ENCODE measurements at places on chromosomes 5 and 9.

- no peak for DNase-seq
Measured at GRCh38 chr9:136239983-136240330, 5.7 kb downstream of the QSOX2 start.

GRCh38 chr5:117590944-117591343 lies 1016.3 kb upstream of the SEMA6A start:
- no peak for DNase-seq

- no peak for DNase-seq
Measured at GRCh38 chr5:82603033-82603987, 325.2 kb upstream of the RPS23 start.

GRCh38 chr9:96460882-96461281 lies 10.9 kb downstream of the HABP4 start:
- no peak for DNase-seq

- DNase-seq, result no peak
Measured at GRCh38 chr5:180590543-180591310, 572 bp downstream of the SCGB3A1 start.

GRCh38 chr9:93952784-93953495 lies 2.2 kb downstream of the BARX1 start:
- DNase-seq, result no peak

- peak; percentile 43 for DNase-seq
Measured at GRCh38 chr9:105694848-105695581, 674 bp downstream of the TMEM38B start.

DNA sequence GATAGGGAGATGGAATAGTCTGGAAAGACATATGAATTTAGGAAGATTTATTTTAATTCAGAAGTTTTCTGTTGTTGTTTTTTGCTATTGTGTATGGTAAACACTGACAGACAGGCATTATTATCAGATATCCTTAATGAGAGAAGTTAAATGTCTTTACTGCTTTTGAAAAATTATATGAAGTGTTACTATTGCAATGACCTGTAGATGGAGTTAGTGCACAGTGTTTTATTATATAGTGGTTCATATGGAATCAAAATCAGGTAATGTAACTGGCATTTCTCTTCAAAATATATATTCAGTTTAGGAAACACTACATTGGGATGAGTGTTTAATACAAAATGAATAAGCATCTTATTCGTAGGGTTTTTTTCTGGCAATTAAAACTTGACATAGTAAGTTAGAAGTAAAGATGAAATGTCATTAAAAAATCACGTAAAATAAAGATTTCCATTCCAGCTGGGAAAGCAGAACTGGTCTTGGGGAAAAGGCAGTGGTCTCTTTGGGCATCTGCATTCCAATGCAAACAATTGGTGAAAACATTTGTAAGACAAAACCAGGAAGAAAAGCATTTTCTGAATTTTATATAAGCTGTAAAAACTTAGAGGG lies 3.9 kb downstream of the GABRA1 start:
- no peak for DNase-seq

DNA sequence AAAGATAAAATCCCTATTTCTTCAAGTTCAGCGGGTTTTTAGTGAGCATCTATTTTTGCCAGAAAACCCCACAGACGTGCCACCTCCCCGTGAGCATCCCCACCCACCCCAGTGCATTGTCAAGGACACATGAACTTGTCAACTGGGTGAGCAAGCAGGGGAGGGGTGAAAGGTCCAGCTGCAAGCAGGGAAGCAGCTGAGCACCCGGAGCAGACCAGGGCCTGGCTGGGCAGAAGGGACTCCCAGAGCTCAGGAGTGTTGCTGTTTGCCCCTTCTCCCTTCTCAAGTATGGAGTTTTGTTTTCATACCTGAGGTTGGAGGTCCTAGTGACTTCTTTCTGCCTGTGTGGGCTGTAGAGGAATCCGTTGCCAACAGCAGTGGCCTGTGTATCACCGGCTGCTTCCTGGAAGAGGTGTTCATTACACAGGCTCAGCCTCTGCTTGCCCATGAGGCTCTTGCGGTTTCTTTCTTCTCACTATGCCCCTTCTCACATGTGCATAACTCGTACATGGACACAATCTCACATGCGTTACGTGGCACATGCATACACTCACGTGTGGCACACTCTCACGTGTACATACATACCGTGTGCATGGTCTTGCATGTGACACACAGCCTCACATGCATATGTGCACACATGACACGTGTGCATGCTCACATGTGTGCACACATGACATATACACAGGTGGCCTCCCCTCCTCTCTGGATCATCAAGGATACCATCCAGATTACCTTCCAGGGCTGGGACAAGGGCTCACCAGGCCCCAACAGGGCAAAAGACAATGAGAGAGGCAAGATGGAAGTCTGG lies 126.7 kb downstream of the MVB12B start:
- no peak for DNase-seq

- DNase-seq, result no peak
Measured at GRCh38 chr9:89743216-89743572, 138.4 kb downstream of the GADD45G start.

DNA sequence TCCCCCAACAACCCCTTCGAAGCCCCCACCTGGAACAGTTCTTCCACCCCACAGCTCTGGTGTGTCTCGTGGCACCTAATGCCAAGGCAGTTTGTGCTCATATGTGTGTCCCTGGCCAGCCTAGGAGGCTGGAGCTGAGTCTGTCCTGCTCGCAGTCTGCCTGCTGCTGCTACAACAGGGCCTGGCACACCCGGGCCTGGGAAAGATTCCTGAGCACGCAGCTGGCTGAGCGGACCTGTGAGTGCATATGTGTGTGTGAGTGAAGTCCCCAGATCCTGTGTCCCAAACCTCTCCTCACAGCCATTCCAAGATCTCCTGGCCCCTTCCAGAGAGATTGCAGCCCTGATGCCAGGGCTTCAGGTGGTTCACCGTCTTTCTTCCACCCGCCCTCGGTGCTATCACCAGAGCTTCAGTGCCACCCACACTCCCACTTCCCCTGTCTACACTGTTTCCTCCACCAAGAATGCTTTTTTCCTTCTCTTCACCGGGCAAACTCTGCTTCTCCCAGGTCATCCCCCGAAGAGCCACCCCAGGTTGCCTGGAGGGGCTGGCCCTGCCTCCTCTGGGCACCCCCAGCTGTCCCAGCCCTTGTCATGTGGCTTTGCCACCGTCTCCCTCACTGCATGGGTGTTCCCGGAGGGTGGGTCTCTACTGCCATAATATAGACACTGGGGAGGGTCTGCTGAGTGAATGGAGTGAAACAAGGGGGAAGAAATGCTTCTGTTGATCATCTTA lies 28.4 kb downstream of the LMX1B start:
- DNase-seq, result no peak

DNA sequence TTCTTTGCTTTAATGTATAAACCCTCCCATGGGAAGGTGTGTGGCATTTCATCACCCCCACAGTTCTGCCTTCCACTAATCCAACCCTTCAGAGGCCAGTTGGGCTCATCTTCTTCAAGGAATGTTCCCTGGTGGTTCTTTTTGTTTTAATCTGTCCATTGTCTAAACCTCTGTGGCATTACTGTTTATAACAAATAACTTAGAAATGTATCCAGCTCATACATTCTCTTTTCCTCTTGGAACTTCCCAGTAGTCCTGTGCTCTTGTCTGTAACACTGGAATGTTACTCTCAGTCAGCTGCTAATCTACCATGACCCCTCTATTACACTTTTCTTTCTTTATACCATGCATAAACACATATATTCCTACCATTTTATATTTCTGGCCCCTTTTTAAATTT lies 213.5 kb upstream of the TARS1 start:
- no peak for DNase-seq

GRCh38 chr9:132238026-132238972 lies 76.4 kb downstream of the NTNG2 start:
- DNase-seq, result no peak

DNA sequence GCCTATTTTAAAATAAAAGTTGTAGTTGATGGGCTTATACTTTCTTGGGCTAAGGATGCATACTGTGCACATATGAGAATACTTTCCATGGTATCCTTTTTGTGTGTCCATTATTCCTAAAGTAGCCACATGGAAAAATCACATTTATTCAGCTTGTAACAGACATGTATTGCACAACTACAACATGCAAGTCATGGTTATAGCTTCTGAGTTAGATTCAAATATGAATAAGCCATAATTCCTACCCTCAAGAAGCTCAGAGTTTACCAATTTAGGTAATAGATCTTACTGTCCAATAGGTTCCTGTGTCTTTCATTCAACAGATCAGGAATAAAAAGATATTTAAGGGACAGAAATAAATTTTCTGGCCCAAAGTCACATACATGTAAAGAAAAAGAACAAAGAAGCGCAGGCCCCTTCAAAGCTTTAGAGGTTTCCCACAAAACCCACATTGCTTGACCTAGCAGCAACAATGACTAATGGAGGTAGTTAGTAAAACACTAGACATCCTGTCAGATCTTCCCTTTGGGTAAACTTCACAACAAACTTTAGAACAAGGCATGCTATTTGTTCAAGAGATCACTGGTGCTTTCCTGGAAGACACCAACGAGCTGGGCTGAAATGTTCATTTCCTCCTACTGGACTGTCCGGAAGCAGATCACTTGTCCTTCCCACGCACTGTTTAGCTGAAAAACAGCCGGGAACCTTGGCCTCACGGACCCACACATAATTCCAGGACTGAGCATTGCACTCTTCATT lies 78.4 kb upstream of the ITGA1 start:
- no peak for DNase-seq

DNA sequence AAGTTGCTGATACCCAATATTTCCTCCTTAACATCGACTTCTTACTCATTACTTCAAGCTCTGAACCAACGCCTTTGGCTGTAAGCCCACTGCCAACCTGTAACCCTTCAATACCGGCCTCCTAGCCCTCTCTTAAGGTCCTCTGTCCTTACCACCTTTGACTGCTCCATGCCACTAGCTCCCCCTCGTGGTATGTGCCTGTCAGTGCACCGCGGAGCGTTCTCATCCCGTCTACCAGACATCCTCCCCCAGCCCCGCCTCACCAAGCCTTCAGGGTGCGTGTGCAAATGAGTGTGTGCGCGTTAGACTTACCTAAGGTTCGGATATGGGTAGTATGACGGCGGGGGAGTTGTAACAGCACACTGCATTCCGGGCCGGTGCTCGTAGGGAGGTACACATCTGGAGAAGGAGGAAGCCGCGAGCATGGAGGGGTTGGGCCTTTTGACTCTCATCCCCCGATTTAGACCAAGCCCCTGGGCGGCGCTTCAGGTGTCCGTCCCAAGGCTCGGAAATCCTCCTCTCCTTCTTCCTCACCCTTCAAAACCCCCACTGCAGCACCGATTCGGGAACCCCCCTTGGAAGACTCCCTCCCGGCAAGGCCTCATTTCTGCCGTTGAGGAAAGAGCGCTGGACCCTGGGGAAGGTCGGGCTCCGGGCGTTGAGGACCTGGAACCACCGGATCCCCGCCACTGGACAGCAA lies 2.8 kb upstream of the MYORG start:
- DNase-seq, result peak; percentile 89

- DNase-seq, result peak; percentile 48
Measured at GRCh38 chr9:93091453-93092081, 4.5 kb upstream of the CARD19 start.

DNA sequence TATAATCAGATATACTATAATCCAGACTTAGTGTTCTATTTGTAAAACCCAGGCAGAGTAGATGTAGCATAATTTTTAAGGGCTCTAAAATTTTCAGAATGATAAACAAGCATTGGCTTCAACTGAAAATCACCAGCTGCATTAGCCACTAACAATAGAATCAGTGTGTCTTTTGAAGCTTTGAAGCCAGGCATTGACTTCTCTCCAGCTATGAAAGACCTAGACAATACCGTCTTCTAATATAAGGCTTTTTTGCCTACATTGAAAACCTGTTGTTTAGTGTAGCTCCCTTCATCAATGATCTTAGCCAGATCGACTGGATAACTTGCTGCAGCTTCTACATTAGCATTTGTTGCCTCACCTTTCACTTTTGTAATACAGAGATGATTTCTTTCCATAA lies 1877.3 kb upstream of the ACO1 start:
- DNase-seq, result no peak

GRCh38 chr5:401146-402034 lies 41.6 kb upstream of the EXOC3 start:
- DNase-seq, result no peak

GRCh38 chr5:5954275-5954598 lies 424.1 kb downstream of the MED10 start:
- no peak for DNase-seq

DNA sequence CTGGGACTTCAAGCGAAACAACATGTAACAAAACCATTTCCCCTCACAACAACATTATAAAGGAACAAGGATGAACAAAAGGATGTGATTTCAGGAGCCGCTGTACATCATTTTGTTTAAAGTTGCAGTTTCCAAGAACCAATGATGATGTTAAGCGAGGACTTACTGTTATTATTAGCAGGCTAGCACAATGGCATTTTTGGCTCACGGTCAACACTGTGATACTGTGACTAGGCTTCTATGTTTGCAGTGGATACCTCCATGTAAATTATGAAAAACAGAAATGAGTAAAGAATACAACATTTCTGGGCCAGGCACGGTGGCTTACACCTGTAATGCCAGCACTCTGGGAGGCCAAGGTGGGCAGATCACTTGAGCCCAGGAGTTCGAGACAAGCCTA lies 113.0 kb downstream of the AUH start:
- DNase-seq, result no peak

- no peak for DNase-seq
Measured at GRCh38 chr5:139690064-139690802, 42.1 kb downstream of the CXXC5 start.

DNA sequence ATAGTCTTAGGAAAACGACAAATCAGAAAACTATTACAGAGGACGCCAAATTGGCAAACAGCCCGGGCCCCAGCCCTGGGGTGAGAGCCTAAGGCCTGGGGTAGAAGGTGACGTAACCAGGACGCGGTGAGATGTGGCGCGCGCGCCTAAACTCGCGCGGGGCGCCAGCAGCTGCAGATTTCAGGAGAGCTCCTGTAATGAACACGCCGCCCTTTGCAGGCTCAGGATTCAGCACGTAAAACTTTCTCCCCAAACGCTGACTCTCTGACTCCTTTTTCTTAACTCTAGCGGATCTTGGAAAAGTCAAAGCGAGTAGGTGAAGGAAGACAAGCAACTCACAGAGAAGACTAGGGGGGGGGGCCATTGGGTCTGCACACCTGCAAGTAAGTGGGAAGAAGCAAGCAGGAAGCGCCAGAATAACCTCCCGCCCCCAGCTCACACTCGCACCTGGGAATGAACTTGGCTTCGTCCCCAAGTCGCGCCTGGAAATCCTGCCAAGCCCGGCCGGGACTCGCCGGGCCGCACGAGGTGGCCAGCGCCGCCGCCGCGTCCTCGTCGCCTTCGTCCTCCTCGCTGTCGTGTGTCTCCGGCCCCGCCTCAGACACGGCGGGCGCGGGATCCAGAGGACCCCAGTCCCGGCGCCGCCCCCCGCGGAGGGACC lies 822 bp downstream of the RASEF start:
- DNase-seq, result no peak
